NCI-H1417 (cell line): ENCODE measurements at places on chromosomes 6 and 20.

DNA sequence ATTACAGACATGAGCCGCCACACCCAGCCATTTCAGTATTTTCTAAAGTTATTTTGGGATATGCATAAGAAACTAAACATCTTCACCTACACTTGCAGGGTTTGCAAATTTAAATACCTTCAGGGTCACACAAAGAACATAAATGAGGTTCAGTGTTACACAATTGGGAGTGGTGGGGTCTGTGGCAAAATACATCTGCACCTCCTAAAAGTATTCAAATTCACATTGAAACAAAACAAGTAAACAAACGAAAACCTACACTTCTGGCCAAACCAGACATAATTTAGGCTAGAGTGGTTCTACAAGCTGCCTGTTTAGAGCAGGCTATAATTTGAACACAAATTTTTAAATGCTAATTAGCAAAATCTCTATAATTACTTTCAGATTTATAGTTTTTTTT, 34.6 kb downstream of the MAPK14 start:
- no peak for DNase-seq

DNA sequence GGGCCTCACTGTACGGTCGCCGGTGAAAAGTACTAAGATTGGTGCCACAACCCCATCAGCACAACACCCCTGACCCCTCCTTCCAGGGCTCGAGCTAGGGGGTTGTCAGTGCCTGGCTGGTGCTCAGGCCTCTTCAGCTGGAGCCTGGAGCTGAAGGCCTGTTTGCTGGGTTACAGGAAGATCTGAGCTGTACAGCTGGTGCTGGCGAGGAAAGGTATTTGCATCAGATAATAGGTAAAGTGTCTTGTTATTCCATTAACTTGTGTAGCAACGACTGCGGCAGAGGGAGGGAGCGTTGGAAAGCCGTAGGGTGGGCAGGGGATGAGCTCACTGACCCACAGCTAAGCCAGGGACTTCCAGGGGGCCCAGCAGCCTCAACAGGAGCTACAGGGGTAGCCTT, 15.8 kb upstream of the SIRPA start:
- no peak for DNase-seq

DNA sequence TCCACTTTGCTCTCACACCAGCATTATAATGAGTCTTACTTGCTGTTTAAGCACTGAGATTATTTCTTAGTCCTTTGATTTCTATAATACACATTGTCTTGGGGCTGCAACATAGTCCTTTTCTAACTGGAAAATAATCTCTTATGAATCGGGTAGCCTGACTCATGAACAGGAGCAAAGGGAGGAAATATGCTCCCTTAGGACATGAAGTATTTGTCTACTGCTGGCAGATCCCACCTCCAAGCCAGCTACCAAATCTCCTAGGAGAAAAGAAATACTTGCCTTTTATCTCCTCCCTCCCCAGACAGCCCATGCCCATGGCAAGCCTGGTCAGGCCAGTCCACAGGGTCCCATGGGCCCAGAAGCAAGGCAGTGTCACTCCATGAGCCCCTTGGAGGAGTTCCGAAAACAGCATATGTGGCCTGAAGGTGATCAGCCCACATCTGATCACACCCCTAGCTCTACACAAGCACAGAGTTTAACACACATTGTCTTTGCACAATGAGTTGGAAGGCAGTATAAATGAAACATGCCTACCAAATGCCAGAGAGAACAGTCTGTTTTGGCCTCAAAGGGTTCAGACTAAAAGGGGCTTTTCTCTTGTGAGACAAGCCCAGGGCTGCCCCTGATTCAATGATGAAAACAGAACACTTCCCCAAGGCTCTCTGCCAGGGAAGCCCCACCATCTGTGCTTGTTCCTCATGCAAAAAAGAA, 37.1 kb upstream of the SLC4A11 start:
- no peak for DNase-seq

GRCh38 chr6:122666418-122666817, 56.2 kb downstream of the PKIB start:
- DNase-seq = no peak
